Sigmoid colon (tissue), 7 donors: ENCODE measurements at places on chromosomes 7 and 10. TPM values are rescaled to one million over a fixed set of nuclear protein-coding genes. Genes with fewer than 3 reads are reported as not detected.
A peak's percentile ranks its signal among the peaks of the same experiment; 100 is the strongest.

DNA sequence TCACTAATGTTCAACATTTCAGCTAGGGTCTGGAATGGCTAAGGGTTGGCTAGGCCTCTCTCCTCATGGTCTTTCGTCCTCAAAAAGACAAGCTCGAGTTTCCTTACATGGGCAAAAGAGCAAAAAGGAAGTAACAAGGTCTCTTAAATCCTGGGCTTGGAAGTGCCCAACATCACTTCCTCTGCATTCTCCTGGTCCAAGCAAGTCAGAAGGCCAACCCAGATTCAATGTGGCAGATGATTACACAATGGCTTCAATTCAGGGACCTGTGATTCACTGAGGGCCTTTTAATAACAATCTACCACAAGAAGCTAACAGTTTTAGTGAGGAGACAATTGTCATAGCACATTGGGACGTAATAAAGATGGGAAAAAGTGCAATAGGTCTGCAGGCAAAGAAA lies 4.4 kb upstream of the NUP205 start:
- no peaks in the 10 kb centered on the region for H3K36me3 ChIP-seq
- no peaks in the 10 kb centered on the region for H3K4me1 ChIP-seq
- no peak for DNase-seq
- no peak overlapping the region for H3K27ac ChIP-seq
- H3K4me3 ChIP-seq: no peak overlapping the region

- H3K4me1 ChIP-seq: peaks cover 10% of the 10 kb centered on the region
- no peak overlapping the region for H3K27ac ChIP-seq
- no peaks in the 10 kb centered on the region for H3K36me3 ChIP-seq
- H3K27me3 ChIP-seq: no peaks in the 10 kb centered on the region
- no peak overlapping the region for H3K4me3 ChIP-seq
Observed at GRCh38 chr7:3860932-3861331, 559.9 kb downstream of the SDK1 start.

GRCh38 chr10:59757966-59758365 lies 4.7 kb upstream of the MRLN start:
- H3K27me3 ChIP-seq: no peaks in the 10 kb centered on the region
- no peak overlapping the region for H3K27ac ChIP-seq
- DNase-seq: no peak
- no peaks in the 10 kb centered on the region for H3K4me1 ChIP-seq
- H3K4me3 ChIP-seq: no peak overlapping the region
- H3K36me3 ChIP-seq: no peaks in the 10 kb centered on the region

DNA sequence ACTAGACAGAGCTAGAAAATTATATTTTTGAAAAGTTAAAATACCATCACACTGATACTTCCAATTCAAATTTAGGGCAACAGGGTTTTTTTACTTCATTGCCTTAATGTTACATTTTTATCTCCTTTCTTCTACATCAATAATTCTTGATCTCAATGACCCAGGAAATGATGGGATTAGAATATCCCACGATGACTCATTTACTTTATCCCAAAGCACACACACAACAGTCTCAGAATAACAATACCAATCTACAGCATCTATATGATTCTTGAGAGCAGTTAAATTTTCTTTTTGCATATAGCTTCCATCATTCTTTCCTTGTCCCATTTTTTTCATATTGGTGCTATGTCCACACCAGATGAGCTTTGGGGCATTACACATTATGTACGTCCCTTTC lies 98.4 kb upstream of the EEPD1 start:
- no peaks in the 10 kb centered on the region for H3K27me3 ChIP-seq
- no peak overlapping the region for H3K27ac ChIP-seq
- H3K36me3 ChIP-seq: no peaks in the 10 kb centered on the region
- DNase-seq: no peak

GRCh38 chr10:95688648-95689047 lies 5.1 kb downstream of the TCTN3 start:
- no peak overlapping the region for H3K4me3 ChIP-seq
- peaks cover 77% of the 10 kb centered on the region for H3K36me3 ChIP-seq
- peaks cover 16% of the 10 kb centered on the region for H3K4me1 ChIP-seq
- no peaks in the 10 kb centered on the region for H3K27me3 ChIP-seq

DNA sequence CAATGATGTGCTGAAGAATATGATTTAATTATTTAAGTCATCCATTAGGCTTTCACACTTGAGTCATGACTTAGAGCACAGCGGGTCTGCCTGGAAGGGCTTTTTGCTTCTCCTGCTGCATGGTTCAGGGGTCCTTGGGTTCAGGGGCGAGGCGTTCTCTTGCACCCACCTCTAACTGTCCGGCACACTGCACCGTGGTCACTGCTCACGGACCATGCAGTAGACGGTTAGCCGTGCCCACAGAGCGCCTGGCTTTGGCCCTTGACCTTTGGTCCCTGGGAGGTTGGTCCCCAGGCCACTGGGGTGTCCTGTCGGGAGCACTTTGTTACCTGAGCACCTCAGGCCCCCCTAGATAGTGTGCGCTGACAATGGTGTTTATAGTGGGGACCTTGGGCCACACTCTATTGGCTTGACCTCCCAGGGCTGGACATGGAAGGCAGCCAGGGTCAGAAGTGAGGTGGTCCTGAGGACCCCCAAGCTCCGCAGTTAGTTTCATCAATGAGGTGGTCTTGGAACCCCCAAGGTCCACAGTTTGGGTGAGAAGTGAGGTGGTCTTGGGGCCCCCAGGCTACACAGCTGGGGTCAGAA lies 110.6 kb downstream of the ACTR3B start:
- no peaks in the 10 kb centered on the region for H3K4me1 ChIP-seq
- no peaks in the 10 kb centered on the region for H3K36me3 ChIP-seq
- H3K27me3 ChIP-seq: no peaks in the 10 kb centered on the region

DNA sequence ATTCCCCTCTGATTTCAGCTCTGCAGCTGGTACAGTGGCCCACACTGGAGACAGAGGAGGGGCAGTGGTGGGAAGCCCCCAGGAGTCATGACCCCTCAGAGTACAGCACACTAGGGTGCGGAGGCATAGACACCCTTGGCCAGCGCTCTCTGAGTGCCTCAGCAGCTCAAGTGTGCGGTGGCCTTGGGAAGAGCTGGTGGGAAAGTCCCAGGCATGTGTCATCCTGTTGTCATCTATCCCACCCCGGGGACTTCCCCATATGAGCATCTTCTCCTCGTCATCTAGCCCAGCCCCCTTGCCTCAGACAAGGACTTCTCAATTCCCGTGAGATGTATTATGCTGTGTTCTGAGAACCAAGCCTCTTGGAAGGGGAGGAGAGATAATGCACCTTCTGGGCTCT lies 15.6 kb upstream of the PPIF start:
- H3K4me3 ChIP-seq: no peak overlapping the region
- H3K27ac ChIP-seq: no peak overlapping the region

DNA sequence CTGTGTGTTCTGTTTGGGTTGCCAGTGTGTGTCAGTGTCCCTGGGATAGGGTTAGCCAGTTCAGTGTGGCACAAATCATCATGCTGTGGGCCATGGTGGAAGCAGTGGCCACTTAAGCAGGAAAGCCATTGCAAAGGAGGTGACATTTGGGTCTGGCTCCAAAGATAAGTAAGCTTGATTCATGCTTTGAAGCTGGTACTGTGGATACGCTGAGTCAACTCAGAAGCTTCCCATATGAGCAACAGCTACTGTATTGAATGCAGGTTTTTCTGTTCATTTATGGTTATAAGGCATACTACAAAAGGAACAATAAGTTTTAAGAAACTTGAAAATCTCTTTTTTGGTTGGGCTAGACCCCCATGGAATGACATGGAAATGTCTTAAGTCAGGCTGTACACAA lies 143.1 kb downstream of the BMPER start:
- H3K27ac ChIP-seq: no peak overlapping the region
- no peaks in the 10 kb centered on the region for H3K36me3 ChIP-seq
- no peaks in the 10 kb centered on the region for H3K4me1 ChIP-seq
- H3K27me3 ChIP-seq: no peaks in the 10 kb centered on the region

DNA sequence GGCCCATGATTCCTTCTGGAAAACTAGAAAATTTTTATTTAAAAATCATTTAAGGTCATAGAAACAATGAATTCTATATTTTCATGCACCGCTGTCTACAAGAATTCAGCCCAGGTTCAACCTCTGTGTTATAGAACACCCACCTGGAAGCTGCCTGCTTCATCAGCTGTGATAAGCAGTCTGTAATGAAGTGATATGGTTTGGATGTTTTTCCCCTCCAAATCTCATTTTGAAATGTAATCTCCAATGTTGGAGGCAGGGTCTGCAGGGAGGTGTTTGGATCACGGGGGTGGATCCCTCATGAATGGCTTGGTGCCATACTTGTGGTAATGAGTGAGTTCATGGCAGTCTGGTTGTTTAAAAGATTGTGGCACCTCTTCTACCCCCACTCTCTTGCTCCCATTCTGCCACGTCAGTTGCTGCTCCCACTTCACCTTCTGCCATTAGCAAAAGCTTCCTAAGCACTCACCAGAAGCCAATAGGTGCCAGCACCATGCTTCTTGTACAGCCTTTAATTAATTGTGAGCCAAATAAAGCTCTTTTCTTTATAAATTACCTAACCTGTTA lies 55.6 kb downstream of the MRPL32 start:
- DNase-seq: no peak
- H3K27me3 ChIP-seq: no peaks in the 10 kb centered on the region
- no peaks in the 10 kb centered on the region for H3K4me1 ChIP-seq
- no peak overlapping the region for H3K4me3 ChIP-seq
- no peak overlapping the region for H3K27ac ChIP-seq

DNA sequence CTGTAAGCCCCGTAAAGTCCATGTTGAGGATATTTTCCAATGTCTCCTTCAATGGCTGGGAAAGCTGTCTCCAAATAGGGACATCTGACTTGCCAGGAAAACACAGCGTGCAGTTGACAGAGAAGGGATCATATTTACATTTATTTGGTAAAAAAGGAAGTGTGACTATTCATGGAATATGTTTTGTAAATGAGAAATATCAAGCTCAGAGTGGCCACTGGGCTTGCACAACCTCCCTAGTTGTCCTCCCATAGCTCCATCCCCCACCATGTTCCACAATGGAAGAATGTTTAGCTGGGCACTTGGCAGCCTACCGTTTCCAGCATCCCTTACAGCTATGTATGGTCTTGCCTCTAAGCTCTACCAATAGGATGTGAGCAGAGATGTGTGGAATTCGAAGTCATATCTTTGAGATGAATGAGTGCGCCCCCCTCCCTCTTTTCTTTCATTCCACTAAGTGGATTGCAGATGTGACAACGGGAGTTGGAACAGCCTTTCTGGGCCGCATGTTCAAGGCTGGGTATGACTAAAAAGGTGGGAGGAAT lies 306.6 kb upstream of the ZMIZ1 start:
- peaks cover 31% of the 10 kb centered on the region for H3K4me1 ChIP-seq
- no peaks in the 10 kb centered on the region for H3K27me3 ChIP-seq
- H3K36me3 ChIP-seq: no peaks in the 10 kb centered on the region
- peak overlapping the region; percentile 78 for H3K27ac ChIP-seq

GRCh38 chr7:151311294-151311864 lies 30.2 kb upstream of the NUB1 start:
- H3K4me1 ChIP-seq: peaks cover 14% of the 10 kb centered on the region
- no peaks in the 10 kb centered on the region for H3K36me3 ChIP-seq
- no peak for DNase-seq
- peaks cover 9% of the 10 kb centered on the region for H3K27me3 ChIP-seq
- H3K4me3 ChIP-seq: no peak overlapping the region
- no peak overlapping the region for H3K27ac ChIP-seq

DNA sequence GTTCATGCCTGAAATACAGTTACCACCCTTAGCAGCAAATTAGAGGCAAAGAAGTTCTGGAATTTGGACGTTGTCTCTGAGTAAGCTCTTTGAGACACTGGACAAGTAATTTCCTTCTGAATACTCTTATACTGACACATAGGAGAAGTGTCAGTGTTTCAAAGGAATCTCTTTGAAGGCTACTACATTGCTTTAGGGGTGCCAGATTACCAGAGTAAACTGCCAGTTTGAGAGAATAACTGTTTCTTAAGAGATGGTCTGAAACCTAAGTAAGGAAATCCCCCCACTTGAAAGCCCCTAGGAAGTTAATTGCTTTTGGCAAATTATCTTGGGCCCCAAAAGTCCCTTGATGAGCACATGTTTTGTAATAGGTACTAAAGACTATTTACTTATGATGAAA lies 3.4 kb downstream of the FAS start:
- H3K27ac ChIP-seq: peak overlapping the region; percentile 95
- no peaks in the 10 kb centered on the region for H3K27me3 ChIP-seq
- H3K4me3 ChIP-seq: peak overlapping the region; percentile 72

GRCh38 chr10:13922586-13922985 lies 335.8 kb downstream of the PRPF18 start:
- H3K27ac ChIP-seq: no peak overlapping the region
- H3K4me3 ChIP-seq: no peak overlapping the region
- no peaks in the 10 kb centered on the region for H3K27me3 ChIP-seq
- DNase-seq: no peak
- H3K4me1 ChIP-seq: no peaks in the 10 kb centered on the region

- peaks cover 19% of the 10 kb centered on the region for H3K4me1 ChIP-seq
- DNase-seq: no peak
- H3K4me3 ChIP-seq: no peak overlapping the region
- H3K27ac ChIP-seq: no peak overlapping the region
Observed at GRCh38 chr7:101299511-101300464, 21.8 kb downstream of the IFT22 start.

GRCh38 chr7:103704701-103705100 lies 258.7 kb upstream of the SLC26A5 start:
- no peaks in the 10 kb centered on the region for H3K36me3 ChIP-seq
- no peak overlapping the region for H3K4me3 ChIP-seq
- no peaks in the 10 kb centered on the region for H3K4me1 ChIP-seq
- H3K27ac ChIP-seq: no peak overlapping the region

GRCh38 chr10:44051091-44051490 lies 333.8 kb downstream of the CXCL12 start:
- H3K36me3 ChIP-seq: no peaks in the 10 kb centered on the region
- no peaks in the 10 kb centered on the region for H3K27me3 ChIP-seq
- no peaks in the 10 kb centered on the region for H3K4me1 ChIP-seq
- H3K27ac ChIP-seq: no peak overlapping the region

CALHM3 gene
- total RNA-seq: not detected

SEMA3E gene
- 13.2 TPM for total RNA-seq

ZNF679 gene
- total RNA-seq: not detected

MACC1 gene
- total RNA-seq: under 0.01 TPM

CD36 gene
- 106 TPM for total RNA-seq

FOXI2 gene
- 0.36 TPM for total RNA-seq

INMT gene
- 5.9 TPM for total RNA-seq

HKDC1 gene
- not detected for total RNA-seq
